Activated naive CD4-positive, alpha-beta T cell (primary cell): ENCODE measurements at places on chromosomes 11 and 22.

DNA sequence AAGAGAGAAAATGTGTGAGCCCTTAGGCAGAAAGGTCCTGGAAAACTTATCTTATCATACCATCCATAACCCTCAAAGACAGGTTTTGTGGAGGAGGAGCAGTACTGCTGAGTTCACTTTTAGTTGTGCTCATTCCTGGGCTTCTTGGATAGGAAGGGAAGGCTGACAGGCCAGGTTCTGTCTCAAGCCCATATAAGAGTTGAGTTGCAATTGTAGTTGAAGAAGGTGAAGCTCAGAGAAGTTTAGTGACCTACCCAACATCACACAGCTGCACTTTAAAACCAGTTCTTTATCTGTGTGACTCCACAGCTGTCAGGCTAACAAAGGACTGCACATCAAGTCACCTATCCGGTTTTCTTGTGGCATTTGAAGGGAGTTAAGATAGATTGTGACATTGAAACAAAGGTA is 13.0 kb downstream of the TEAD1 start:
- DNase-seq, result no peak

DNA sequence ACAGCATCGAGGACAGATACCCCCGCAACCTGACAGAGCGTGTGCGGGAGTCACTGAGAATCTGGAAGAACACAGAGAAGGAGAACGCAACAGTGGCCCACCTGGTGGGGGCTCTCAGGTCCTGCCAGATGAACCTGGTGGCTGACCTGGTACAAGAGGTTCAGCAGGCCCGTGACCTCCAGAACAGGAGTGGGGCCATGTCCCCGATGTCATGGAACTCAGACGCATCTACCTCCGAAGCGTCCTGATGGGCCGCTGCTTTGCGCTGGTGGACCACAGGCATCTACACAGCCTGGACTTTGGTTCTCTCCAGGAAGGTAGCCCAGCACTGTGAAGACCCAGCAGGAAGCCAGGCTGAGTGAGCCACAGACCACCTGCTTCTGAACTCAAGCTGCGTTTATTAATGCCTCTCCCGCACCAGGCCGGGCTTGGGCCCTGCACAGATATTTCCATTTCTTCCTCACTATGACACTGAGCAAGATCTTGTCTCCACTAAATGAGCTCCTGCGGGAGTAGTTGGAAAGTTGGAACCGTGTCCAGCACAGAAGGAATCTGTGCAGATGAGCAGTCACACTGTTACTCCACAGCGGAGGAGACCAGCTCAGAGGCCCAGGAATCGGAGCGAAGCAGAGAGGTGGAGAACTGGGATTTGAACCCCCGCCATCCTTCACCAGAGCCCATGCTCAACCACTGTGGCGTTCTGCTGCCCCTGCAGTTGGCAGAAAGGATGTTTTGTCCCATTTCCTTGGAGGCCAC is 3.3 kb downstream of the FADD start:
- no peak for DNase-seq

DNA sequence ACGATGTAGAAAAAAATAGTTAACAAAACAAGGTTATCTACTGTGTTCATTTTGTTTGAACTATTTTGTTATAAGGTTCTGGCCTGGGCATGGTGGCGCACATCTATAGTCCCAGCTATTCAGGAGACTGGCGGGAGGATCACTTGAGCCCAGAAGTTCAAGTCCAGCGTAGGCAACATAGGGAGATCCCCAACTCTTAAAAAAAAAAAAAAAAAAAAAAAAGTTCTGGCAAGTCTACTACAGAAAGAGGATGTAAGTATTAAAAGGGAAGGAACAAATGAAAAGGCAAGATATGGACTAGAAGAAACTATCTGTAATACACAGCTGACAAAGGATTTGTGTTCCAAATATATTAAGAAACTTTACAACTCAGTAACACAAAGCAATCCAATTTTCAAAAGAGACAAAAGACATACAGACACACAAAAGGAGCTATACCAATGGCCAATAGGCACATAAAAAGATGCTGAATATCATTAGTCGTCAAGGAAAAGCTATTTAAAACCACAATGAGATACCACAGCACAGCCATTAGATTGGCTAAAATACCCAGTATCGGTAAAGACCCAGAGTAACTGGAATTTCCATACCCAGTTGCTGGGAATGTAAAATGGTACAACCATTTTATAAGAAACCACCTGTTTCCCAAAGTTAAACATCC is 27.4 kb downstream of the RRAS2 start:
- DNase-seq, result no peak

DNA sequence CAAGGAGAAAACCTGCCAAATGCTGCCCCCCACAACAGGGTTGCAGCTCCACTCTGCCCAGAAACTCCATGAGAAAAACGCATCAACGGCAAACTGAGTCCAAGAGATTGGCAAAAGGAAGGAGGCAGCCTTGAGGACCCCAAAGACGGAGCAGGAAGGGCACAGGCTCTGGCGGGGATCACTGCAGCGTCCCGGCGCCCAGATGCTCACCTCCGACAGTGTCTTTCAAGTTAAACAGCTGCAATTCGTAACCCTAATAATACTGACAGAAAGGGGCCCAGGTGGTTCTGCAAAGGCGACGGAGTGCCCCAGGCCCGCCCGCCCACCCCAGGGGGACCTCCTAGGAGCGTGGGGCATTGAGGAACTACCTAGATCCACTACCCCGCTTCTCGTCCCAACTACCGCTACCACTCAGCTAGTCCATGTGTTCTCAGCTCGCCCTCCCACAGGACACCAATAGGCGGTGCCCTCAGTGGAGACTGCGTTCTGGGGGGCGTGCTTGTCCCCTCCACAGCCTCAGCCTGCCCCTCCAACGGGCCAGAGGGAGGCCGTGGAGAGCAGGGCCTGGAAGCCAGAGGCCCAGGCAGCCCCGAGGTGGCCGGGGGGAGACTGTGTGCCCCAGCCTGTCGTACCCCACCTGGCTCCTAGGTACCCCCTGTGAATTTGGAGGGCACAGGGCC is 127.4 kb downstream of the PHF21B start:
- DNase-seq, result no peak

DNA sequence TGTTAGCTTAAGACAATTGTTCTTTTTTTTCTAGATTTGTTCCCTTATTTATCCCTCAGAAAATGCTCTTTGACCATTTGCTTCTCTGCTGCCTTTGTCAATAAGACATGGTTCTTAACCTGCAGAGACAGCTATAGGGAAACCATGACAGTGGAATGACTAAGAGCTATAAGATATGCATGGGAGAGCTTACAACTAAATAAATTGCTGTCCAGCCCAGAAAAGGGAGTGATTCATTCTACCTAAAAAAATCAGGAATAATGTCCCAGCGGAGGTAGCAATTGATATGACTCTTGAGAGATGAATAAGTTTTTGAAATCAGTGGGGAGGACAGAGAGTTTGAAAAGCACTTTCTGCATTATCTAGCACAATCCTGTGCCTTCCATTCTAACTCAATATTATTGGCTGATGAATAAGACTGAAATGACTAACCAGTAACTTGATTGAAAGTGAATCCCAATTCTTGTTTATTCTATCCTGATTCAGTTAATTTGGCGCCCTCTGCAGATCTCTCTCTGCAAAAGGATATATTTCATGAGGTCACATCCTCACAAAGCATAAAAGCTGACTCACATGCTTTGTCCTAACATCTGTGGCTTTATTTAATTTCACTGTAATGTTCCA is 680.5 kb upstream of the API5 start:
- no peak for DNase-seq

DNA sequence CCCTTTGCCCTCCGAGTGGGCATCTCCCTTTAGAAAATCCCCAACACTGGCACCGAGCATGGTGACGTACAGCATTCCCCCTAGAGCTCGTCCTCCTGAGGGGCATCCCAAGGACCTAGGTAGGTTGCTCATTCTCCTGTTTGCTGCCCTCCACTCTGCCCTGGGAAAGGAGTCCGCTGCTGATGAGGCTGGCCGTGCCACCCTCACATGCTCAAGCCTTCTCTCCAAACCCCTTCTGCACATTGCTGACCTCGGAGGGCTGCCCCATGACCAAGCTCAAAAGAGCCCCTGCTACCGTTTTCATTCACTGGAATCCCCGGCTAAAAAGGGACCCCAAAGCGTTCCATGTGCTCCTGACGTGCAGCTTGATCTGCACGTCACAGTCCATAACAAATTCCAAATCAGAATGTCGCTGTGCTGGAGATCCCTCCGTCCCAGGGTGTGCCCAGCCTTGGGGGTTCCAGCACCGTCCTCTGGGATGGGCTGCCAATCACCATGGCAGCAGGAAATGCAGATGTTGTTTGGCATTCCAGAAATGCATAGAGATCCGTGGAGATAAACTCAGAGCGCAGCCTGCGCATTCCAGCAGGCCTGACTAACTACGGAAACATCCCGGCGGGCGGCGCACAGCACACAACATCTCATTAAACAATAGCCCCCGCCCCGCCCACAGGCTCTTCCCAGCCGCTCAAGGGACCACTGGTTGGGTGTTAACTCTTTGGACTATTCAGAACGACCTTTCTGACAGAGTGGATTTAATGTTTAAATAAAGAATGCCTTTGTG is 26.3 kb upstream of the GNB1L start:
- no peak for DNase-seq

- no peak for DNase-seq
These were observed 751 bp upstream of the WNT7B start for GRCh38 chr22:45977551-45978274.

GRCh38 chr22:26785932-26786331 is 128.5 kb downstream of the MIAT start:
- DNase-seq, result no peak

DNA sequence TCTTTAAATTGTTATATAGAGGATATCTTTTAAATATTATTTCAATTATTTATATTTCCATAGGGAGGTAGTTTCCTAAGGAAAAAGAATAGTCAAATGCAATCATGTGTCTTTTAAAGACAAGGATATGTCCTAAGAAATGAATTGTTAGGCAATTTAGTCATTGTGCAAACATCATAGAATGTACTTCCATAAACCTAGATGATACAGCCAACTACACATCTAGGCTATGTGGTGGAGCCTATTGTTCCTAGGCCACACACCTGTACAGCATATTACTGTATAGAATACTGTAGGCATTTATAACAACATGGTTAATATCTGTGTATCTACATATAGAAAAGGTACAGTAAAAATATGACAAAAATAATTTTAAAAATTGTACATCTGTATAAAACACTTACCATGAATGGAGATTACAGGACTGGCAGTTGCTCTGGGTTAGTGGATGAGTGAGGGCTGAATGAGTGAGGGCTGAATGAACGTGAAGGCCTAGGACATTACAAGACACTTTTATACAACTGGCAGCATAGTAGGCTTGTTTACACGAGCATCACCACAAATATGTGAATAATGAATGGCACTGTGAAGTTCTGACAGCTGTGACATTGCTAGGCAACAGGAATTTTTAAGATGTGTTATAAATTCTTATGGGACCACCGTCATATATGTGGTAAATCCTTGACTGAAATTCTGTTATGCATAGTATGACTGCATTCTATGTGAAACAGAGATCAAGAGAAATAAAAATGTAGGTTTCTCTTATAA is 1879.0 kb upstream of the RAG2 start:
- DNase-seq, result no peak

DNA sequence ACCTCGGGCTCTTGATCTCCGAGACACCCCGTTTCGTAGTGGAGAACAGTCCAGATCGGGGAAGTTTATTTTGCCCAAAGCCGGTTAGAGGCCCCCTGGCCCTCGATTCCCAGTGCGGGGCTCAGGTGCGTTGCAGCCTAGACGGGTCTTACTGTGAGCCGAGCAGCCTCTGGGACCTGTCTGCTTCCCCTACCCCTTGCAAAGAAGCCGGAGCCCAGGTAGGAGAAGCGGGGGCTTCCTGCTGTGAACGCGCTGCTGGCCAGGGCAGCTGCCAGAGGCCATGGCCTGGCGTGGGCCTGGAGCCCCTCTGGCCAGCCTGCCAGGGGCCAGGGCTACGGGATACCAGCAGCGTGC is 621 bp downstream of the TSPO start:
- DNase-seq, result no peak

GRCh38 chr11:2805388-2806056 is 80.1 kb downstream of the CDKN1C start:
- DNase-seq, result no peak

- no peak for DNase-seq
These were observed 158.8 kb downstream of the CTTN start for GRCh38 chr11:70556884-70557741.

DNA sequence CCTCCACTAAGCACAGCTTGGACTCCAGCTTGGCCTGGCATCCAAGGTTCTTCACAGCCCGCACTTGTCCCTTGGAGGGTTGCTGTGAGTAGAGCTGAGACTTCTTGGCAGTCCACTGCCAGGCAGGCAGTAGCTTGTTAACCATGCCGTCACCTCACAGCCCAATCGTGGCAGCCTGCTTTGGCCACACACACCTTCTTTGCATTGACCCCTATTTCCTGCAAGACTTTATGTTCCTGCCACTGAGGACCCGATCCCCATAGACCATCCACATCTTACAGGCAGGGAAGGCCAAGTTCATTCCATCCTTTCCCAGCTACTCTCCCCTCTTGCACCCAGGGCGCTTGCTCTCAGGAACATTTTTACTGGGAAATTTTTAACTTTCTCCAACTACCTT is 2.5 kb upstream of the PYGM start:
- DNase-seq, result no peak
